ENCODE measurements at places on chromosomes 5 and 9. TPM values are rescaled to one million over a fixed set of nuclear protein-coding genes. Genes with fewer than 3 reads are reported as not detected.
A peak's percentile ranks its signal among the peaks of the same experiment; 100 is the strongest.

GRCh38 chr5:169074839-169075238 is 226.1 kb downstream of the SLIT3 start:
- no peak overlapping the region for H3K4me3 ChIP-seq
- no peak for DNase-seq
- no peak overlapping the region for H3K27ac ChIP-seq
- H3K36me3 ChIP-seq = no peaks in the 10 kb centered on the region
- H3K27me3 ChIP-seq = no peaks in the 10 kb centered on the region
- H3K4me1 ChIP-seq = no peaks in the 10 kb centered on the region

- DNase-seq = no peak
- peak overlapping the region; percentile 53 for H3K27ac ChIP-seq
- no peaks in the 10 kb centered on the region for H3K36me3 ChIP-seq
- H3K4me1 ChIP-seq = peaks cover 11% of the 10 kb centered on the region
- no peaks in the 10 kb centered on the region for H3K27me3 ChIP-seq
- no peak overlapping the region for H3K4me3 ChIP-seq
Observed at GRCh38 chr5:179766021-179766725, 27.6 kb upstream of the LTC4S start.

- no peaks in the 10 kb centered on the region for H3K36me3 ChIP-seq
- no peaks in the 10 kb centered on the region for H3K4me1 ChIP-seq
- no peak overlapping the region for H3K4me3 ChIP-seq
- H3K27ac ChIP-seq = no peak overlapping the region
- H3K27me3 ChIP-seq = no peaks in the 10 kb centered on the region
Observed at GRCh38 chr9:137745541-137745991, 126.8 kb downstream of the EHMT1 start.

GRCh38 chr9:135223831-135224230 is 136.4 kb downstream of the OLFM1 start:
- H3K27me3 ChIP-seq = no peaks in the 10 kb centered on the region
- no peak overlapping the region for H3K27ac ChIP-seq
- H3K36me3 ChIP-seq = no peaks in the 10 kb centered on the region
- no peak for DNase-seq
- no peaks in the 10 kb centered on the region for H3K4me1 ChIP-seq
- no peak overlapping the region for H3K4me3 ChIP-seq

DNA sequence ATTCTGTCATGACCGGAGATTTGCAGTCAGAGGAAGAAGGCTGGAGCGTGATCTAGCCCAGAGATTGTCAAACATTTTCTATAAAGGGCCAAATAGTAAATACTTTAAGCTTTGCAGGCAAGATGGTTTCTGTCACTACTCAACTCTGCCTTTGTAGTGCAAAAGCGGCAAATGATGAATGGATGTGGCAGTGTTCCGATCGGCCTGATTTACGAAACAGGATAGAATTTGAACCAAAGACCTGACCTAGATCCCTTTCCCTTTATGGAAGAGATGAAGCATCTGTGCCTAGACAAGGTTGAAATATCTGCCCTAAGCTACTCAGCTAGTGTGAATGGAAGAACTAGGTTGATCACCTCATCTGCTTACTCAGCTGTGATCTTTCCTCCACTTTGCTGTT is 209.5 kb downstream of the YTHDC2 start:
- DNase-seq = peak; percentile 19
- no peak overlapping the region for H3K4me3 ChIP-seq
- H3K27me3 ChIP-seq = no peaks in the 10 kb centered on the region
- no peaks in the 10 kb centered on the region for H3K36me3 ChIP-seq
- no peaks in the 10 kb centered on the region for H3K4me1 ChIP-seq
- no peak overlapping the region for H3K27ac ChIP-seq

- H3K27me3 ChIP-seq = no peaks in the 10 kb centered on the region
- H3K36me3 ChIP-seq = no peaks in the 10 kb centered on the region
- no peak overlapping the region for H3K4me3 ChIP-seq
- H3K27ac ChIP-seq = no peak overlapping the region
- no peak for DNase-seq
Observed at GRCh38 chr5:111932199-111932598, 175.2 kb upstream of the NREP start.

GRCh38 chr9:1031951-1032601 is 18.1 kb upstream of the DMRT2 start:
- no peaks in the 10 kb centered on the region for H3K4me1 ChIP-seq
- no peaks in the 10 kb centered on the region for H3K36me3 ChIP-seq
- DNase-seq = no peak
- peaks cover 4% of the 10 kb centered on the region for H3K27me3 ChIP-seq

DNA sequence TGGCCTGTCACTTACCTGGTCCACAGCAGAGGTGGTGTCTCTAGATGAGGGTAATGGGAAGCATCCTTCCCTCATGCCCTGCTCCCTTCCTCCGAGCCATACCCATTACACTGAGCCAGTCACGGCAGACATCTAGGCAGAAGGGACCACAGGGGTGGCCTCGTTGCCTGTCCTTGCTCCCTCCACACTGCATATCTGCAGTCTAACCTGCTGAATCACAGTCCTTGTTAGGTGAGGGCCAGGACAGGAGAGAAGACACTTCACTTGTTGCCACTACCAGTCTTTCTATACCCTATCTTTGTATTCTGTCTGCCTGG is 18.4 kb upstream of the SPINK4 start:
- H3K27me3 ChIP-seq = no peaks in the 10 kb centered on the region
- peaks cover 5% of the 10 kb centered on the region for H3K4me1 ChIP-seq
- H3K36me3 ChIP-seq = no peaks in the 10 kb centered on the region
- no peak overlapping the region for H3K4me3 ChIP-seq

GRCh38 chr9:104617418-104617817 is 586 bp downstream of the OR13C9 start:
- H3K27me3 ChIP-seq = no peaks in the 10 kb centered on the region
- H3K4me3 ChIP-seq = no peak overlapping the region
- no peaks in the 10 kb centered on the region for H3K4me1 ChIP-seq
- no peak for DNase-seq
- H3K36me3 ChIP-seq = no peaks in the 10 kb centered on the region
- no peak overlapping the region for H3K27ac ChIP-seq

GRCh38 chr9:122040561-122041242 is 52.4 kb downstream of the TTLL11 start:
- no peak for DNase-seq
- H3K4me1 ChIP-seq = no peaks in the 10 kb centered on the region
- H3K4me3 ChIP-seq = no peak overlapping the region
- no peaks in the 10 kb centered on the region for H3K36me3 ChIP-seq
- H3K27me3 ChIP-seq = no peaks in the 10 kb centered on the region
- H3K27ac ChIP-seq = peak overlapping the region; percentile 43

DNA sequence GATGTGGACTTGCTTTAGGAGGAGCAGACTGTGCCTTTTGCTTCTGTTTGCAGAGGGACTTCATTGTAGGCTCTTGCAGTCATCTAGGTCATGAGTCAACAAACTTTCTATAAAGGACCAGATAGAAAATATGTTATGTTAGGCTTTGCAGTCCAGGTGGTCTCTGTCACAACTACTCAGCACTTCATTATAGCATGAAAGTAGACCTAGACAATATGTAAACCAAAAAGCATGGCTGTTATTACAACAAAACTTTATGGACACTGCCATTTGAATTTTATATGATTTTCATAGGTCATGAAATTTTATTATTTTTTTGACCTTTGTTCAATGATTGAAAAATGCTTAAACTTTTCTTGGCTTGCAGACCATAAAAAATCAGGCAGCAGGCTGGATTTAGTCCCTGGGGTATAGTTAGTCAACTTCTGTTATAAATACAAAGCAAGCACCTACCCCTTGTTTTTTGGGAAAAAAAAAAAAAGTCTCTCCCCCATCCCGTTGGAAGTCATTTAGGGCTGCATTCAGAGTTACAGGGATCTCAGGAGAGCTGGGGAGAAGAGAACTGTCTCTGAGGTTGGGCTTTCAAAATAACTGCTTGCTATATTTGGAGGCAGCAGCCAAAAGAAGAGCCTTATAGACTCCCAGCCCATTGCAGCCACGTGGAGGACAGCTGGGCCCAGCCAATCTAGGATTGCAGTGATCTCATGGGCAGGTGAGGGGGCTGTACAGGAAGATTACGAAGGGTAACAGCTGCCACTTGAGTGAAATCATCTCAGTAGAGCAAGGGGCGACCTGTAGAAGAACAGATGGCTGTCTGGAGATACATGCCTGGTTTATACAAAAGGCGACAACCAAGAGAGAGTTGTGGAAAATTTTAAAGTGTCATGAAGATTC is 136.6 kb upstream of the TNC start:
- H3K27ac ChIP-seq = no peak overlapping the region
- no peaks in the 10 kb centered on the region for H3K36me3 ChIP-seq
- H3K4me1 ChIP-seq = no peaks in the 10 kb centered on the region
- H3K27me3 ChIP-seq = no peaks in the 10 kb centered on the region

GRCh38 chr5:125894383-125894782 is 528.8 kb upstream of the GRAMD2B start:
- no peaks in the 10 kb centered on the region for H3K4me1 ChIP-seq
- no peak for DNase-seq
- no peaks in the 10 kb centered on the region for H3K36me3 ChIP-seq
- H3K4me3 ChIP-seq = no peak overlapping the region

DNA sequence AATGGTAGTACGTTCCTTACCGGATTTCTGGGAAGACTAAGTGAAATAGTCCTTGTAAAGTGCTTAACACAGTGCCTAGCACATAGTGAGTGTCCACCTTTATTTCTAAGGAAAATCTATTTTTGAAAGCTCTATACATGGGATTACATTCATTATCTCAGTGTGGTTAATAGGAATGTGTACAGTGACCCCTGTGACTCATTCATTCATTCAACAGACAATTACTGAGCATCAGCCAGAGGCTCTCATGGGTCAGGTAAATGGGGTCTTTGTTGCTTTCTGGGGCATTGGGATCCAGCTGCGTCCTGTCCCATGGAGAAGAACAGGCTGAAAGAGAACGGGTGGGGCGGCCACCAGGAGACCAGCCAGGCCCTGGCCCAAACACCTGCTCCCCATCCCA is 226.2 kb upstream of the TBC1D2 start:
- H3K4me3 ChIP-seq = no peak overlapping the region
- H3K4me1 ChIP-seq = no peaks in the 10 kb centered on the region
- no peaks in the 10 kb centered on the region for H3K36me3 ChIP-seq
- no peaks in the 10 kb centered on the region for H3K27me3 ChIP-seq

DNA sequence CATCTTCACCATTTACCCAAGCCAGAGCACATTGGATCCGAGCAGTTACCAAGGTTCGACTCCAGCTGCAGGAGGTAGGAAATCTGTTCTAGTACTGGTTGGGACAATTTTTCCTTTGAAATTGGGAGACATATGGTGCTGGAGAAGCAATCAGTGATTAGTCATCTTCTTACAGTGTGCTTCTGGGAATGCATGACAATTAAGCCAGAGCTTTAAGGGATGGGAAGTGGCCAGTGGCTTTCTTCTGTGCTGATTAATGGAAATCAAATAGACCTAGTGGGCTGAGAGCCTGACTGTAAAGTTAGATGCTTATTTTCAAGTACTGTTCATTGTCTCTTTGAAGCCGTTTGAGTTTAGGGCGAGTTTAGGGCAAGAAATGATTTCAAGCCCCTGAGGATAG is 152.1 kb downstream of the UNC13B start:
- no peak overlapping the region for H3K27ac ChIP-seq
- no peak overlapping the region for H3K4me3 ChIP-seq
- no peaks in the 10 kb centered on the region for H3K4me1 ChIP-seq
- DNase-seq = no peak
- H3K36me3 ChIP-seq = no peaks in the 10 kb centered on the region

DNA sequence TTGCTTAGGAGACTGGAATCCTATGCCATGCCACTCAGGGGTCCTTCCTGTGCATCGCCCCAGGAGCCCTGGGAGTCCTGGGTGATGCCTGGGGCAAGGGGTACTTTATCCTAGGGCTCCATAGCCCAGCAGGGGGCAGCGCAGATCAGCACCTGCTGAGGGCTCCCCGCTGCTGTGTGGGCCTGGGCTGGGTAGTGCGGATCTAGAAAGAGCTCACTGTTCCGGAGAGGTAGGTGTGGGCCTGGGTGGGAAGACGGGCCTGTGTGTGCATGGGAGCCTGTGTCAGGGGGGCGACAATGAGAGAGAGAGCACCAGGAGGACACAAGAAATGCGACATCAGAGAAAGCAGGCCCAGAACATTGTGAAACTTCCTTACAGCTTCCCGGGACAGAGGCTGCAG is 11.4 kb upstream of the DAB2IP start:
- peaks cover 17% of the 10 kb centered on the region for H3K4me1 ChIP-seq
- no peaks in the 10 kb centered on the region for H3K27me3 ChIP-seq
- H3K4me3 ChIP-seq = no peak overlapping the region
- DNase-seq = peak; percentile 60
- H3K27ac ChIP-seq = no peak overlapping the region

DNA sequence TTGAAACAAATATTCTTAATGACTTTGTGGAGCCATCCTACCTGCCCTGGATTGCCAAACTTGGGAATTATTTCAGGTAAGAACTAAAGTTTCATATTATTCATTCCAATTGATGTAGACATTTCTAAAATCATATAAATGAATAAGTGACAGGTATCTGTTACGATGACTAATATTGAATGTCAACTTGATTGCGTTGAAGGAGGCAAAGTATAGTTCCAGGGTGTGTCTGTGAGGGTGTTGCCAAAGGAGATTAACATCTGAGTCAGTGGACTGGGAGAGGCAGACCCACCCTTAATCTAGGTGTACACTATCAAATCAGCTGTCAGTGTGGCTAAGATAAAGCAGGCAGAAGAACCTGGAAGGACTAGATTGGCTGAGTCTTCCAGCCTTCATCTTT is 1688.4 kb upstream of the CDH9 start:
- H3K4me3 ChIP-seq = no peak overlapping the region
- no peaks in the 10 kb centered on the region for H3K36me3 ChIP-seq
- no peaks in the 10 kb centered on the region for H3K27me3 ChIP-seq
- no peak for DNase-seq
- H3K27ac ChIP-seq = no peak overlapping the region

DNA sequence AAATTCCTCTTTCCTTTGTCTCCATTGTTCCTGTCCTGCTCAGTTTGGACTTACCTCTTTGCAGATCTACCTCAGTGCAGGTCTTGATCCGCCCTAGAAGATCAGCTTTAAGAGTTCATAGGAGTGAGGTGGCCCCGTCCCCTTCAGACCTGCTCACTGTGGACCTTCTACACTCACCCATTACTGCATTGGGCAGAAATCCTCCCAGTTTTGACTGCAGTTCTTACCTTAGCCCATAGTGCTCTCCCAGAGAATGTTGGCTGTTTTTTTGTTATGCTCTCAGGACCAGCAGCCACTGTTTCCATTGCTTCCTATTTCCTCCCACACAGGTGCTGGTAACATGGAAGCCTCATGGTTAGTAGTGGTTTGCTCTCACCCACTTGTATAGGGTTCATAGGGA is 63.3 kb downstream of the GALNT10 start:
- H3K4me1 ChIP-seq = no peaks in the 10 kb centered on the region
- H3K27me3 ChIP-seq = no peaks in the 10 kb centered on the region
- no peak overlapping the region for H3K4me3 ChIP-seq
- no peak for DNase-seq

PKD2L2 gene
- not detected for total RNA-seq

NOXA1 gene
- 13.3 TPM for total RNA-seq

PIP5K1B gene
- 5.6 TPM for total RNA-seq

ZSWIM6 gene
- total RNA-seq = 4.1 TPM

CCNB1 gene
- total RNA-seq = 13.6 TPM

PLPP7 gene
- total RNA-seq = 7.4 TPM

LHFPL2 gene
- 26.4 TPM for total RNA-seq

Measured in uterus (tissue), 4 donors.